ENCODE measurements at places on chromosomes 7 and 10. TPM values are rescaled to one million over a fixed set of nuclear protein-coding genes. Genes with fewer than 3 reads are reported as not detected.

DNA sequence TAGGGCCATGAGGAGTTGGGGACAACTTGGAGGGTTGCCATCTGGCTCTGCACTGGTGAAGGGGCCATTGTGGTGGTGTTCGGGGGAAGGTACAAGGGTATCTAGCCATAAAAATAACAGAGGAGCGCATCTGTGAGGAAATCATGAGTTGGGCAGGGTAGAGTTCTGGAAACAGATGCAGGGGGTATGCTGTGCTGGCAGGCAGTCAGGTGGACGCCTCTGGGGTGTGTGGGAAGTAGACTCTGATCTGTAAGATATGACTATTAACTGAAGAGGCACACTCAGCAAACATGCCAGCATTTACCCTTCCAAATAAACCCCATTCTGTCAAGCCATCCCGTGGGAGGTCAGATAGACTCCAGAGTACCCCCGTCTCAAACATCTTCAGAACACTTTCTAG, 79.8 kb downstream of the CLEC2L start:
- H3K27me3 ChIP-seq: no peaks in the 10 kb centered on the region
- no peak overlapping the region for H3K4me3 ChIP-seq
- H3K4me1 ChIP-seq: peaks cover 4% of the 10 kb centered on the region
- H3K36me3 ChIP-seq: peaks cover 70% of the 10 kb centered on the region
- DNase-seq: no peak

DNA sequence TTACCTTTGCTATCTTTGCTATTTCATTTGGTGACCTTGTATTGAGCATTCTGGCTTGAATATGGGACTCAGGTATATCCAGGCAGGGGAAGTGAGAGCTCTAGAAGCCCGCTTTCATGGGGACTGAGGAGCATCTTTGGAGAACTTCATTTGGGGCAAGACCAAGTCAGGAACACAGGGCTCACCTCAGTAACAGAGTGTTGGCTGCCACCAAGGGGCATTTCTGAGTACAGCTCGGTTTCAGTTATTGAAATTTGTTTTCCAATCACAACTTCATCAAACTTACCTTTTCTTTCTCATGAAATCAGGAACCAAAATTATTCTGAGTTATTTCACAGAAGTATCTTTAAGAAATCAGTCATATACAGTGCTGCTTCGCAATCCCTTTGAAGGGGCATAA, 337.2 kb downstream of the C7orf25 start:
- H3K4me3 ChIP-seq: no peak overlapping the region
- H3K27me3 ChIP-seq: no peaks in the 10 kb centered on the region
- peak; percentile 27 for DNase-seq
- H3K36me3 ChIP-seq: no peaks in the 10 kb centered on the region
- H3K27ac ChIP-seq: no peak overlapping the region

GRCh38 chr7:7851381-7851780, 117.2 kb upstream of the GLCCI1 start:
- H3K27me3 ChIP-seq: no peaks in the 10 kb centered on the region
- no peak overlapping the region for H3K27ac ChIP-seq
- H3K4me3 ChIP-seq: no peak overlapping the region
- no peaks in the 10 kb centered on the region for H3K4me1 ChIP-seq
- no peaks in the 10 kb centered on the region for H3K36me3 ChIP-seq

DNA sequence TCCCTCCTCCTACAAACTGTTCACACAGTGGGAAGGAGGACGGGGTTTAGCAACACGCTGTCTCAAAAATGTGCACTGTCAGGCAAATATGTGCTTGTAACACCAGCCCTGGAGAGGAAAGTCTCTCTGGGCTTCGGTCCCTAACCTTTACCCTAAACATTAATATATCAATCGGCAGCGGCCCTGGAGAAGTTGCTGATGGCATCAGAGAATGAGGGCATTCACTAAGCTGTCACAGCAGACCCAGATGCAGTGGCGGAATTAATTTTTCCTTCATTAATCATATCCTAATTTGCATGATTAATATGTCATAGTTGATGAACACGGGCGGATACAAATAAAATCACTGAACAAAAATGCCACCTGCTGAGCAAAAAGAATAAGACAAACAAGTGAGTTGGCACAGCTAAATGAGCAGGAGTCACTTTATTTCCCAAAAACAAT, 45.2 kb upstream of the INSIG1 start:
- H3K36me3 ChIP-seq: no peaks in the 10 kb centered on the region
- no peaks in the 10 kb centered on the region for H3K4me1 ChIP-seq
- no peaks in the 10 kb centered on the region for H3K27me3 ChIP-seq
- H3K4me3 ChIP-seq: no peak overlapping the region
- H3K27ac ChIP-seq: no peak overlapping the region

DNA sequence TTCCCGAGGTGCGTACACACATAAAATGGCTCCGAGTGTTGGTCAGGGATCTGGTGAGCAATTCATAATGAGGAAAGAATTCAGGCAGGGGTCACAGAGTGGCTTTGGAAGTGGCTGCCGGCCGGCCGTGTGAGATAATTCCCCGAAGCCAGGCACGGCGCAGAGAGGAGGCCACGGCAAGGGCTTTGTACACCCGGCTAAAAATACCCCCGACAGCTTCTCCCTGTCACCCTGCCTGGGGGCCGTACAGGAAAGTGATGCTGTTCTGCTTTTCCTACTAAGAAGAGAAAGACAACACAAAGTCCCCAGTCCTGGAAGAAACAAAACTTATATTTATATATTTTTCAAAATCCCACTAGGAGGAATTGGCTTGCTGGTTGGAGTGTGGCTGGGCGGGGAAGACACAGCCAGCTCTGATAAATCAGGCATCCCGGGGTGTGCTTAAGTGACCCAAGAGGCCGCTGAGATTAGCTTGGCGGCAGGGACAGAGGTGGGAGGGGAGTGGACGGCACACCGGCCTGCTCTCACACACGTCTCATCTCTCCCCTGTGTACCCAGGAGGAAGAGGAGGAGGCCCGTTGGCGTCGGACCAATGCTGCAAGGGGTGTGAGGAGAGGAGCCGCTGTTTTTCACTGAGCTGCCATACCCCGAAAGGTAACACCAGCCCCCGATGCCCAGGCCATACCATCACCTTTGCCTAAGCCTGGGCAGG, 70.5 kb downstream of the ZMIZ1 start:
- peak overlapping the region; percentile 99 for H3K27ac ChIP-seq
- H3K4me1 ChIP-seq: peaks cover 89% of the 10 kb centered on the region
- no peaks in the 10 kb centered on the region for H3K27me3 ChIP-seq
- DNase-seq: peak; percentile 93
- H3K36me3 ChIP-seq: peaks cover 13% of the 10 kb centered on the region

DNA sequence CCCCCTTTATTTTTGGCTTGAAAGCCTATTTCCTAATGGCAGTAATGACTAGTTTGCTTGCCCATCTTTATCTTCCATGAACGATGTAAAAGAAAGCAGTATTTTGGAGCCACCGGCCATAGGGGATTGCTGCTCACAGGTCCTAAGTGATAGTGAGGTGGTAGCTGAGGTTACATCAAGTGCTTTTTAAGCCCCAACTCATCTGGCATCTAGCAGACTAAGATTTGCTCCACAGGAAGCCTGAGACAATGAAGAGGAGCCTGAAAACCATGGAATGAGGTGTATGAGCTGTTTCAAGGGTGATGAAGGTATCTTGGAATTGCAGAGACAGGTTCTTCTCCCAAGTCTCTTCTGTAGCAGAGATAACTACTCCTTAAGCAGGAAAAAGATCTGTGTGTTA, 496.3 kb downstream of the XPNPEP1 start:
- no peak overlapping the region for H3K27ac ChIP-seq
- no peak overlapping the region for H3K4me3 ChIP-seq
- no peaks in the 10 kb centered on the region for H3K4me1 ChIP-seq
- no peaks in the 10 kb centered on the region for H3K27me3 ChIP-seq
- H3K36me3 ChIP-seq: no peaks in the 10 kb centered on the region
- no peak for DNase-seq

GRCh38 chr7:94154858-94155257, 150.7 kb upstream of the BET1 start:
- no peaks in the 10 kb centered on the region for H3K27me3 ChIP-seq
- H3K27ac ChIP-seq: no peak overlapping the region
- no peak for DNase-seq
- no peak overlapping the region for H3K4me3 ChIP-seq
- H3K4me1 ChIP-seq: peaks cover 12% of the 10 kb centered on the region

DNA sequence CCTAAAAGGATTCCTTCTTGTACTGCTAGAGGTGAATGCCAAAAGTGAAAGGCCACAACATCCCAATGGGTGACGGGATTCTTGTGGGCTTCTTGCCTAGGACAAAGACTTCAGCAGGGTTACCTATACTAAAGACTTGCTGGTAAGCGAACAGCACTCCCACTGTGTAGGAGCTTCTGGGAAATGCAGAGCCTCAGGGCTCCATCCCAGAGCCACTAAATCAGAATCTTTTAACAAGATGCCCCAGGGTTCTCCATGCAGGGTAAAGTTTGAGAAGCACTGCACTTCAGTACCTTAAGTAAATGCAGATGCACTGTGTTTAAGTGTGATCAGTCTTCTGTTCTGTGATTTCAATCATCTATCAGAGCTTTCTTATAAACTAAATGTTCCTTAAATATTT, 266.9 kb upstream of the KLF14 start:
- no peaks in the 10 kb centered on the region for H3K36me3 ChIP-seq
- no peaks in the 10 kb centered on the region for H3K27me3 ChIP-seq
- no peak overlapping the region for H3K27ac ChIP-seq
- H3K4me1 ChIP-seq: no peaks in the 10 kb centered on the region

- no peak overlapping the region for H3K27ac ChIP-seq
- H3K27me3 ChIP-seq: no peaks in the 10 kb centered on the region
- DNase-seq: no peak
- no peaks in the 10 kb centered on the region for H3K36me3 ChIP-seq
- no peak overlapping the region for H3K4me3 ChIP-seq
Observed at GRCh38 chr10:77045085-77045484, 592.5 kb downstream of the KCNMA1 start.

GRCh38 chr10:79982362-79982800, 33.5 kb upstream of the SFTPD start:
- no peaks in the 10 kb centered on the region for H3K36me3 ChIP-seq
- DNase-seq: peak; percentile 10
- no peak overlapping the region for H3K27ac ChIP-seq
- peak overlapping the region; percentile 91 for H3K4me3 ChIP-seq
- H3K4me1 ChIP-seq: peaks cover 7% of the 10 kb centered on the region

DNA sequence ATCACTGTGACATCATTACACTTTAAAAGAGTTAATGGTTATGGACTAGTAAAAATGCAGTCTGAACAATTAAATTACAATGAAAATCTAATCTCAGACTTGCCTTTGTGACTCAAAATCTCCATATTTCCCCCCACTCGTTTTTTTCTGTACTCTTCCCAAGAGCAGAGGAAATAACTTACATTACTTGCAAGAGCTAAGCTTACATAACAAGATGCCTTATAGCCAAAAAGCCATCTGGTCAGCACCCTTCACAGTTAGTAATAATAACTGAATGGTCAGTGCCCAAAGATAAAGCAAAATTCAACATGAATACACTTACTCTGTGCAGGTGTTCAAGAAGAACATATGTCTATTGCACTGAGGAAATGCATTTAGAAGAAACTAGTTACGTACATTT, 1381.5 kb upstream of the CELF2 start:
- no peak overlapping the region for H3K4me3 ChIP-seq
- no peaks in the 10 kb centered on the region for H3K36me3 ChIP-seq
- H3K27me3 ChIP-seq: no peaks in the 10 kb centered on the region
- no peak overlapping the region for H3K27ac ChIP-seq
- H3K4me1 ChIP-seq: no peaks in the 10 kb centered on the region

DNA sequence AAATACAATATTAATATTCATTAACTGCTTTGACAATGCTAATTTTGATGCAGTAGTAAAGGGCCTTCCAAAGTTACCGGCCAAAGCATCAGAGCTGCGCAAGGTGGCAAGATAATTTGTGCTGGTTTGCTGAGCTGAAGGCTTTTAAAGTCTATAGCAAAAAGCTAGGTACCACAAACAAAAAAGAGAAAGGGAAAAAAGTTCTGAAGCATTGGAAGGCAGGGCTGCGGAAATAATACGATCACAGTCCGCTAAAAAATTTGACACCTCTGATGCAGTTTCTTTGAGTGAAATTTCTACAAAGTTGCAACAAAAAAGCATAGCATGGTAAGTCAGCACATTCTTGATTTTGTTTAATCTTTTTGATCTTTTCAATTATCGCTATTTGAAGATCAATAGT, 175.6 kb downstream of the TCF7L2 start:
- no peak overlapping the region for H3K27ac ChIP-seq
- H3K36me3 ChIP-seq: no peaks in the 10 kb centered on the region
- H3K27me3 ChIP-seq: no peaks in the 10 kb centered on the region
- no peak for DNase-seq
- no peak overlapping the region for H3K4me3 ChIP-seq
- peaks cover 44% of the 10 kb centered on the region for H3K4me1 ChIP-seq

- no peak overlapping the region for H3K27ac ChIP-seq
- H3K4me3 ChIP-seq: no peak overlapping the region
- H3K27me3 ChIP-seq: no peaks in the 10 kb centered on the region
- H3K36me3 ChIP-seq: no peaks in the 10 kb centered on the region
Observed at GRCh38 chr7:38465956-38466355, 165.2 kb downstream of the AMPH start.

GRCh38 chr7:127396184-127396583, 3.7 kb upstream of the ZNF800 start:
- H3K27ac ChIP-seq: no peak overlapping the region
- peaks cover 33% of the 10 kb centered on the region for H3K27me3 ChIP-seq
- H3K4me3 ChIP-seq: no peak overlapping the region
- peak; percentile 46 for DNase-seq
- no peaks in the 10 kb centered on the region for H3K36me3 ChIP-seq
- peaks cover 3% of the 10 kb centered on the region for H3K4me1 ChIP-seq

DNA sequence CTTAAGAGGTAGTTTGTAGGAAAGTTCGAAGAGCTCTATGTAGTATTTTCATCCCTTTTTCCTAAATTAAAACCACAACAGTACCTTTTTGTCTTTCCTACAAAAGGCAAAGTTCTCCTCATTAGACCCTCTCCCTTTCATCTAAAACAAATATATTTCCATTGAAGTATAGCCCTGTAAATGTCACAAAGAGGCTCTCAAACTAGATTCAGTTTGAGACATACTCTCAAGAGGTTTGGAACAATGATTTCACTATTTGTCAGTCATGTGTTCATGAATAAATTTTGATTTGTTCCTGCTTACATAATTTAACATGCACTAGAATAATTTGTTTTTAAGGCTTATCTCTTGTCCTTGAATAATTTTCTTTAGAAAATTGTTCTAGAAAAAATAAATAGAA, 12.2 kb downstream of the TAS2R16 start:
- H3K36me3 ChIP-seq: no peaks in the 10 kb centered on the region
- DNase-seq: no peak
- no peak overlapping the region for H3K27ac ChIP-seq
- no peak overlapping the region for H3K4me3 ChIP-seq

GRCh38 chr10:117885206-117885829, 161.4 kb downstream of the RAB11FIP2 start:
- H3K36me3 ChIP-seq: no peaks in the 10 kb centered on the region
- no peak for DNase-seq
- H3K4me1 ChIP-seq: no peaks in the 10 kb centered on the region
- no peak overlapping the region for H3K27ac ChIP-seq
- peaks cover 10% of the 10 kb centered on the region for H3K27me3 ChIP-seq

The CTBP2 gene
- 88.3 TPM for total RNA-seq

The NXPH1 gene
- total RNA-seq: 0.95 TPM

The SEMA3E gene
- 0.92 TPM for total RNA-seq

The CLRN3 gene
- total RNA-seq: not detected

The PIK3CG gene
- total RNA-seq: not detected

The ABLIM1 gene
- total RNA-seq: 148 TPM

The PON3 gene
- not detected for total RNA-seq

The ITGA8 gene
- total RNA-seq: 1.6 TPM

The ITIH2 gene
- total RNA-seq: not detected
